ENCODE measurements at places on chromosomes 2 and 18.
A peak's percentile ranks its signal among the peaks of the same experiment; 100 is the strongest.

DNA sequence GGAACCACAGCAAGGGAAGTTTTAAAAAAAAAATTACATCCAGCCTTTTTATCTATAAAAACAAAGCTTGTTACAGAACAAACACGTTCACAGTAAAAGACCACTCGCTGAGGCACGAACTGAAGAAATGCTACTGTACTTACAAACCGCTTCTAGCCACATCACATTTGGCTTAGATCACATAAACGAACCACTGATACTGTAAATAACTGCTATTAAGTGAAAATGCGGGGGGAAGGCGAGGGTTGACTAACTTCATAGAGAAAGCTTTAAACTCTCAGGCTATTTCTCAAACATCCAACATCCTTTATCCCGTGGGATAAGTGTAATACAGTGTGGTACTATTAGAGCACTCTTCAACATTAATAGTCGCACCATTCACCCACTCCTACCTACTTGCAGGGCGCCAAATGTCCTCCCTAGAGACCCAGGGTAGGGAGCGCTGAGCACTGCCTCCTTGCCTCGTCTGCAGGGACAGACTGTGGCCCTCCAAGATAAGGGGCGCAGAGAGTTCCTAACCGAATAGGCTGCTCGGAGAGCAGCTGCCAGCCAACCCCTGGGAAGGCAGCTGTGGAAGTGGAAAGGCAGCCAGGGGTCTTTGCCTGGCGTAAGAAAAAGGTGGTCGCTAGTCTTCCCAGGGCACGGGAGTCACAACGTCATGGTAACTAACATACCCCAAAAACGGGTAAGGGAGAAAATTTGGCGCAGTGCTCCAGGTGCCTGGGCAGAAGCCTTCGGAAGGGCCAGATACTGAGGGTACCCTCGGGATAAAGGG, 854 bp downstream of the GPR155 start:
- DNase-seq: no peak

DNA sequence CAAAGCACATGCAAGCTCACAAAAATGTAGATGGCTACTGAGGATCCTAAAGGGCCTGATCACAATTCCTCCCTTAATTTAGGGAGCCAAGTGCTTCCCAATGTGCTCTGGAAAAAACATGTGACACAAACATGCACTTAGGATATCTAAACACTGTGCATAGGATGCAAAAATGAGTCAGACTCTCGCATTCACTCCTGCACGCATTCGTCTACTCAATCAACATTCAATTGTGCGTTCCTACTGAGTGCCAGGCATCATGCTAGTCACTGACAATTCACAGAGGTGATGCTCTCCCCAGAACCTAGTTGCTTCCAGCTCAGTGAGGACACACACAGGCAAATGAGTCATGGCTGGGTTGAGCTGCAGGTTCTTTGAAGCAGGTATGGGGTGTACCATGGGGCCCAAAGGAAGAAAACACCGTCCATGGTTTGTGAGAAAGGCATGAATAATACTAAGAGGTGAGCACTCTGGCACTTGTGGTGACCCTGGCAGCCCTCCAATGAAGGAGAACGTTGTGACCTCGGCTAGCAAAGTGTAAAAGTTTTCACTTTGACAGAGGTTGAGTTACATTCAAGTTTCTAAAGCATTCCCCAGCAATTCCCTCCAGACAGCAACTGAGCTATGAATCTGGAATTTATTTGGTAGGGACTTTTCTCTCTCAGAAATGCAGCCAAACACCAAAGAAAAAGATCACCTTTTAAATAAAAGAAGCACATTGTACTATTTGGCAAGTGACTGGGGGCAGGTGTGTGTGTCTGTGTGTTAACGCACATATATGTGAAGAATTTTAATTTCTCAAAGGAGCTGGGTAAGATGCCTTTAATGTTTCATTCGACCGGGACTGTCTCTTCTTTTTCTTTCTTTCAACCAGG, 173.3 kb downstream of the ALPK2 start:
- DNase-seq: no peak

GRCh38 chr18:79753391-79753851, 44.3 kb upstream of the KCNG2 start:
- DNase-seq: no peak

DNA sequence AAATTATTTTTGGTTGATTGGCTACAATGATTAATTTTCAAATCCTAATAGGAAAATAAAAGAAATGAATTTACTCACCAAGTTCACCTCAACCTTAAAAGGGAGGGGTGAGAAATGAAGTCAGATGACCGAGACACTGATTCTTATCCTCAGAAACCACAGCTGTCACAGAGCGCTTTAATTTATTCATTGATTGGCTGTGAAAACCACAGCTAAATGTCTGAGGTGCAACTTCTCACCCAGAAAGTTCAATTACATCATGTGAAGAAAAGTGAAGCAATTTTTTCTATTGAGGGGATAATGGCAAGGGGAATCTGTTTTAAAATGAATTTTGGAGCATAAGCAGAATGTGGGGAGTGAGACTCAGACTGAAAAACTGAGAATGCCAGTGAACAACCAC, 128.4 kb downstream of the RNF152 start:
- DNase-seq: peak; percentile 3

- DNase-seq: no peak
Measured at GRCh38 chr18:12362473-12363174, 14.4 kb downstream of the AFG3L2 start.

DNA sequence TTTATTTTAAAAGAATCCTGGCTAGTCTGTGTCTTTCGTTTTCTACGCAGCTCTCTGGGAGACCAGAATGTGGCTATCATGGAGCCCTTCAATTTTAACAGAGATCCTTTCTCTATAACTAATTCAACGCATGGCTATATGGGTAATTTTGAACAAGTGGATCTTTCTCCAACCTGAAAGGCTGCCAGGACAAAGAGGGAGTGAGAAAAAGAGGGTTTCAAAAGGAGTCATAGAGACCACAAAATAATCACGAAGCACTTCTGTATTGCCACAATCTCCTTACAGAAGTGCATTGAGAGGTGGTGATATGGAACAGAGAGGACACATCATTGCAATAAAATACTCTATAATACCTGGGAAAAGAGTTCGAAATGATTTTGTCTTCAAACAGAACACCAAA, 21.7 kb upstream of the CDH2 start:
- DNase-seq: no peak

GRCh38 chr18:79801641-79802040, 3.9 kb downstream of the KCNG2 start:
- no peak for DNase-seq

GRCh38 chr18:48032876-48033789, 102.7 kb upstream of the SMAD2 start:
- no peak for DNase-seq

DNA sequence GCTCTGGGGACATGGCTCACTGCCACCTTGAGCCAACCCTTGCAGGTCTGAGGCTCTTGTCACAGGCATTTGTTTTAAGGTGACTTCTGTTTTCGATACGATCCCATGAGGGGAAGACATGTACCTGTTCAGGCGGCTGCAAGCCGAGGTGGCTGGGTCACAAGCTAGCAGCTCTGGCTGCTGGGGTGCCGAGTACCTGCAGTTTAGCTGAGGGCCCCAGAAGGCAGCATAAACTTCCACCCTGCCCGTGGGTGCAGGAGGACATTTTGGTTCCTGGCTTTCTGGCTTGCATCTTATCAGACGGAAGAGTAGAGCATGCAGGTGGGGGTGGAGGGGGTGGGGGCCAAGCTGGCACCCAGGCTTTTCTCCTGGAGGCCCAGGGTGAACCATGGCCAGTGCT, 28.4 kb downstream of the COA5 start:
- DNase-seq: no peak

- no peak for DNase-seq
Measured at GRCh38 chr18:68387246-68387645, 327.7 kb downstream of the TMX3 start.

- DNase-seq: no peak
Measured at GRCh38 chr2:102268510-102269199, 42.7 kb upstream of the IL1RL1 start.

DNA sequence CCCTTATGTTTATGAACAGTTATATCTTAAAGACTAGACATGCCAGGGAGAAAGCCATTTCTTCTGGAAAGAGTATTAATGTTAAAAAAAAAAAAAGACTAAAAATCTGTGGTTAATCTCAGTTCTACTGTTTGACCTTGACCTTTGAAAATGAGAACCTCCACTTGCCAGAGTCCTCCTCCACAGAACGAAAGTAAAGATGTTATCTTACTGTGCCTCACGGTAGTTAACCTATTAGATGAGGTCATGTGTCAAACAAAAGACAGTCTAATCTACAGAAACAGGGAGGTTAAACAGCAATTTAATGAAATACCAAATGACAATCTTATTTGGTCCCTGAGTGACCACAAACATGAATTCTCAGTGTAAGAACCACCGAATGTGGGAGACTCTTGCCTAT, 51.2 kb downstream of the SLC14A2 start:
- no peak for DNase-seq

- no peak for DNase-seq
Measured at GRCh38 chr2:154280543-154280942, 408.8 kb downstream of the GALNT13 start.

DNA sequence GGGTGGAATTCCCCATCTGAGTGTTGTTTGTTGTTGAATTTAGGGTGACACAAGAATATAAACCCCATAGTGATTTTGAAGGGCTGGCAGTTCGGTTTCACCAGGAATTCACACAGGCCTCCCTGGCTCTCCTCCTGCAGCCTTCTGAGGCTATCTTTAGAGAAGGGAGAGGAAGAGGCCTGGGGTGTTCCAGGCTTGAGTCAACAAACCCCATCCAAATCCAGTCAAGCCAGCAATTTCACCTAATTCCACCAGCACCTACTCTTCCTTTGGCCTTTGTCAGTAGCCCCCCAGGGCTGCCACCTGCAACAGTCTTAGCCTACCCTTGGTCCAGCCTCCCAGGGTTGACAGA, 32.0 kb downstream of the MARCHF4 start:
- DNase-seq: no peak

DNA sequence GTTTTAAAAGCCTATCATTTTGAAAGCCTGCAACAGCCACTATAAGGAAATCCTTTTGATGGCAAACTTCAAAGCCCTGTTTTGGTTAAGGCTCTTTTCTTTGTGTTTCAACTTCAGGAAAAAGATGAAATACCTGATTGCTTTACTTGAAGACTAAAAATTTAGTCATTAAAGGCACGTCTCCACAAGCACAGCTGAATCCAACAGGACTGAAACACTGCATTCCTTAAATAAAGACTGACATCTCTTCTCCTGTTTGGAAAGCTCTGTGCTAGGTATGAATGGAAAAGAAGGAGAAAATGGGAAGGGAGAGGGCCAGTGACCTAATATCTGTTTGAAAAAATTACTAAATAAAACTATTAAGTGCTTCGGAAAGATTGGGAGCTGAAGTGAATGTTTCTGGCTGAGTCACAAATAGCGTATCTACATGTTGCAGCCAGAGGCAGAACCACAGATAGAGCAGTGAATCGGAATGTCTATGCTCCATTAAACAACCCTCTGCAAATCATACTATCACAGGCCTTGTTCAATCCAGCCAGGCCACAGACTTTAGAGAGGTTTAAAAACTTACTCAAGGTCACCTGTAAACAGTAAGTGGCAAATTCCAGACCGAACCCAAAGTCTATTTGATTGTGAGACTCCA, 21.1 kb upstream of the RALBP1 start:
- DNase-seq: no peak

DNA sequence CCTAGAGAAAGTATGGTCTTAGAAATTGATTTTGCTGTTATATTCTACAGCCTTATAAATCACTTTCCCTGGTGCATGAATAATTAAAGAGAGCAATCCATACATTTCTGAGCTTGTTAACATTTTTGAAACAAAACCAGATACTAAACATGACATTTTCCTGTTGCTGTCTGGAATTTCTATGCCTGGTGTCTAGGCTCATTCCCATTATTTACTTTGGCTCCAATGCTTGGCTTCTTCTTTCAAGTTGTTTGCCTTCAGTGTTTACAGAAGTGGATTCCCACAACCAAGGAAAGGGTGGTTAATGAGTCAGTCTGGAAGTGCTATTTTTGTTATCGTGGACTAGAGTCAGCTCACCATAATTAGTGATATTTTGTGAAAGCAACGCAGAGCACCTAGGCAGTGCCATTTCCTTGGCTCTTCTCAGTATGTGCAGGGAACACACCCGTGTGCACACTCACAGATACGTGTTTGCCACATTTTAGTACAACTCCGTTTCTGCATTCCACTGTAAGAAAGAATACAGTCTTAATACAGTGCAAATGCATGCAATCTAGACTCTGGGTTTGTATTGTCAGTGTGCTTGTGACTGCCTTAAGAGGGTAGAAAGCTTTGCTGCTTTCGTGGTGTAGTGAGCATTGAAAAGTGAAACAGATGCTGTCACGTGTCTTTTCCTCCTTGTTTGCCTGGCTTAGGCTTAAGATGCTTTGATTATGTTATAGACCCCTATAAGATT, 185.0 kb upstream of the RASGRP3 start:
- DNase-seq: no peak

DNA sequence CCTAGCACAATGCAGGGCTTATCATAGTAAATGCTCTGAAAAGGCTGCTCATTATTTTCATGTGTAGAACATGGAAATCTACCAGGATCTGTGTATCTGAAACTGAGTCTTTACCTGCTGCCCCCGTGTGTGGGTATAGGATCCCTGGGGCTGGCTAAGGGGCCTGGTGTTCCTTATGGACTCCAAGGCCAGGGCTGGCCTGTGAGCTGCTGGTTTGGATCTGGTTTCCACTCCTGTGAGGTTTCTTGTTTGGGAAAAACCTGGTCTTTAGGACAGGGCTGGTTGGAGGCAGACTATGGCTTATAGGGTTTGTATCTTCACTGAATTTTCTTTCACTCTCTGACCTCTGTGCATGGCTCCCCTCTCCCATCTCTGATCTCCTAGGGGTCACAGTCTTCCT, 80.8 kb downstream of the DYSF start:
- no peak for DNase-seq

- no peak for DNase-seq
Measured at GRCh38 chr2:36173760-36174404, 181.7 kb upstream of the CRIM1 start.

DNA sequence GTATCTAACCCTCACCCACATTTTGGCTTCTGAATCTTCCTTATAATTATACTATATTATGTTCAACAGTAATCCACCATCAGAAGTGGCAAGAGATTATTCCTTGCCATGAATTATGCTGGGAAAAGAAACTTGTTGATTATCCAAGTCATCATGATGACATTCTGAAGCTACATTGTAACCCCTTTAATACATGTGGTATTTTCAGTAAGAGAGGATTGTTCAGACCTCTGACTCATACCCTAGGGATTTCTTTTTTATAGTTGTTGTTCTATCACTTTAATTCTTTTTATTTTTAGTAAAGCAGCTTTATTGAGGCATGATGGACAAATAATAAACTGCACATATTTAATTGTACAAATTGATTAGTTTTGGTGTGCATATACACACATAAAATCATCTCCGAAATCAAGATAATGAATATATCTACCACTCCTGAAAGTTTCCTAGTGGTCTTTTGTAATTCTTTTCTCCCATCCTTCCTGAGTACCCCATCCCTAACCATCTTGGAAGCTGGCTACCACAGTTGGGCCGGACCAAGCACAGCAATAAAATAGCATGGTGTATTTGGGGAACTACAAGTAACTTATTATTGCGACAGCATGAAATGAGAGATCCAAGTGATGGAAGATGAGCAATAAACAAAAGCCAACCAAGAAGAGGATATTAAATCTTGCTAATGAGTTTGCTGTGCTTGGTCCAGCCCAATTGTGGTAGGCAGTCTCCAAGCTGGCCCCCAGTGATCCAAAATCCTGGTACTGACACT, 159.9 kb downstream of the BARD1 start:
- no peak for DNase-seq

Measured in stimulated activated CD8-positive, alpha-beta memory T cell treated with anti-CD3 and anti-CD28 coated beads, Interleukin-15, amount 100 ng/mL, for 48 hours (primary cell).